ENCODE measurements at places on chromosomes 4 and X.

- H3K4me3 ChIP-seq = no peak overlapping the region
- no peaks in the 10 kb centered on the region for H3K27me3 ChIP-seq
- H3K27ac ChIP-seq = no peak overlapping the region
- no peaks in the 10 kb centered on the region for H3K36me3 ChIP-seq
Observed at GRCh38 chr4:162497564-162498167, 333.9 kb upstream of the FSTL5 start.

DNA sequence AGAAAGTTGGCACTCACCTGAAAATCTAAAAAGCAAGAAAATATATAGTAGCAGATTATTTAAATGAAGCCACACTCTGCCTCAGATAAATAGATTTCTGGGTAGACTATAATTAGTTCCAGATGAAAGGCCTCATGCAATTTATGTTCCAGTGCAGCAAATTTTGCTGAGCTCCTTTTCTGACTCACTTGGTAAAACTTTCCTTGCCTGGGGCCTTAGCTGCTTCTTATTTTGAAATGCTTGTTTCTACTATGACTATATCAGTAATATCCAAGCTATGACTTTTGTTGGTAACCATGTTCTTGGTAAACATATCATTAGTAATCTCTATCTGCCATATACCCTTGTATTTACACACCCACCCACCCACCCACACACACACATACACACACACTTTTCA, 961.8 kb downstream of the SH3BGRL start:
- no peaks in the 10 kb centered on the region for H3K4me1 ChIP-seq
- no peaks in the 10 kb centered on the region for H3K36me3 ChIP-seq
- H3K27ac ChIP-seq = no peak overlapping the region
- no peak overlapping the region for H3K4me3 ChIP-seq
- no peaks in the 10 kb centered on the region for H3K27me3 ChIP-seq
- no peak for DNase-seq

DNA sequence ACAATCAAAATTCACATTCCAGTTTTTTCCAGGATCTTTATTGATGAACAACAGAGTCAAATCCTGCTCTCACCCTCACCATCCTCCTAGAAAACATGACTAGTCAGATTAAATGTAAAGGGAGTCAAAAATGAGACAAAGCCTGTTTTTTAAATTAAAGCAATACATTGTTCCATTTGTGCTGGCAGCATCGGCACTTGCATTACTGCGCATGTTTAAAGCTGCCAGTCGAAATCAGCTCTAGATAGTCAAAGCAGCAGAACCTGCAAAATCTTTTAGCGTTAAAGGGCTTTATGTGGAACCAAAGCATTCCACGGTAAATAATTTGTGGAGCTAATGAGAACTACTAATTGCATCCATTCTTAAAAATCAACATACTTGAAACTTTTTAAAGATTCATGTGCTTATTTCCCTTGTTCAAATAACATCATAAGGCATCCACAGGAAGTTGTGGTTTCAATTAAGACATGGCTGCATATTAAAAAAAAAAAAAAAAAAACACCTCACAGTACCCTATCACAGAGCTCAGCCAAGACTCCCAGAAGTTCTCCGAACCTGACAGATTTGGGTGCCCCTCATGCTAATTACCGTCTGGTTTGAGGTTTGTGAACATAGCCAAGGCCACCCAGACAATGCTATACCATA, 82.2 kb downstream of the SH3KBP1 start:
- no peak overlapping the region for H3K27ac ChIP-seq
- no peak overlapping the region for H3K4me3 ChIP-seq

- DNase-seq = no peak
- no peak overlapping the region for H3K27ac ChIP-seq
- H3K4me1 ChIP-seq = peaks cover 5% of the 10 kb centered on the region
- no peaks in the 10 kb centered on the region for H3K36me3 ChIP-seq
- no peak overlapping the region for H3K4me3 ChIP-seq
- H3K27me3 ChIP-seq = no peaks in the 10 kb centered on the region
Observed at GRCh38 chr4:144720491-144720890, 74.5 kb downstream of the HHIP start.
